ENCODE measurements at places on chromosomes 7 and 10.

GRCh38 chr10:116848944-116849247 is 403 bp upstream of the ENO4 start:
- DNase-seq, result no peak

DNA sequence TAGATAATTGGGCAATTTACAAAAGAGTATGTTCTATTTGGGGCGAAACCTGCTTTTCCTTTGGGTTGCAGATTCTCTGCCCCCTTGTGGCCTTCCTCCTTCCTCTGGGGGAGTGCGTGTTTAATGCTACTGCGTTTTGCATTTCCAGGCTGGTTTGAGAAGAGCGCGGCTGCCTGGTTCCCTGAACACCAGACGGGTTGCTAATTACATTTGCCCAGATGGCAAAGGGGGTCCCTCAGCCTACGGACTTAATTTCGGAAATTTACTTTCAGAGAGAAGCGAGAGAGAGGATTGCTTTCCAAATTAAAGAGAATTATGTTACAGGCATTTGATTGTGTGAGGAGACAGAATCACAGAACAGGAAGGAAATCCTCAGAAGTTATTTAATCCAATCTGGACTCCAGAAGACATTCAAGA is 91.9 kb upstream of the JAZF1 start:
- peak; percentile 8 for DNase-seq

- DNase-seq, result no peak
These were observed 146.6 kb downstream of the WDR11 start for GRCh38 chr10:120997756-120998155.

GRCh38 chr10:46024948-46025347 is 5.5 kb downstream of the NCOA4 start:
- no peak for DNase-seq

- no peak for DNase-seq
These were observed 11.0 kb downstream of the TMEM184A start for GRCh38 chr7:1544896-1545416.

DNA sequence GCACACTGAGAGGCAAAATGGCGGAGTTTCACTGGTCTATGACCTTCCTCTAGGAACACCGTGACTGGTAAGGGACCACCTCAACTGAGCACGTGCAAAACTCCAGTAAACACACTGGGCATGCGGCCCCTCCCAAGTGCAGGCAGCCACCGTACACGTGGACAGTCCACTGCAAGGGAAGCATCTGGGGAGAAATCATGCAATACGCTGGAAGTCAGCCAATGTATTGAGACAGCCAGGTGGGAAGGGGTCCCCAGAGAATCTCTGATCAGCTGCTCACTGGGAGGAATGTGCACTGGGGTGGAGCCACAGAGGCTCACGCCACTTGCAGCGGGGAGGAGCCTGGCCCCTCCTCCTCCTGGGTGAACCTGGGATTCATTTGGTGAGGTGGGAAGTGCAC is 49.3 kb downstream of the CFAP46 start:
- DNase-seq, result no peak

GRCh38 chr10:974785-975074 is 13.5 kb upstream of the GTPBP4 start:
- DNase-seq, result no peak

DNA sequence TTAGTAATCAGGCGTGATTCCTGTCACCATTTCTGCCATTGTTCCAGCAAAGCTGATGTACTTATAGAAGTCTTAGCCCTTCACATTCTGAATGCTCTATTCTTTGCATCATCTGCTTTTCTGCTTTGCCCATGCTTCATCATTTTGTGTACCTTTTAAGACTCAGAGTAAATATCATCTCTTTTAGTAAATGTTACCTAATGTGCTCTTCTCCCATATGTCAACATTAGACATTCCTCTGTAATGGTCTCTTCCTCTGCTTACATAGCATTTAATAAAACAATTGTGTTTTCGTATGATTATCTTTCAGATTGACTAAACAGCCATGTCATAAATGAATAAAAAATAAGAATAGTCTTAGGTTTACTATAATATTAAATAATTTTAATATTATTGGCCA is 719.6 kb upstream of the GRM3 start:
- DNase-seq, result no peak

DNA sequence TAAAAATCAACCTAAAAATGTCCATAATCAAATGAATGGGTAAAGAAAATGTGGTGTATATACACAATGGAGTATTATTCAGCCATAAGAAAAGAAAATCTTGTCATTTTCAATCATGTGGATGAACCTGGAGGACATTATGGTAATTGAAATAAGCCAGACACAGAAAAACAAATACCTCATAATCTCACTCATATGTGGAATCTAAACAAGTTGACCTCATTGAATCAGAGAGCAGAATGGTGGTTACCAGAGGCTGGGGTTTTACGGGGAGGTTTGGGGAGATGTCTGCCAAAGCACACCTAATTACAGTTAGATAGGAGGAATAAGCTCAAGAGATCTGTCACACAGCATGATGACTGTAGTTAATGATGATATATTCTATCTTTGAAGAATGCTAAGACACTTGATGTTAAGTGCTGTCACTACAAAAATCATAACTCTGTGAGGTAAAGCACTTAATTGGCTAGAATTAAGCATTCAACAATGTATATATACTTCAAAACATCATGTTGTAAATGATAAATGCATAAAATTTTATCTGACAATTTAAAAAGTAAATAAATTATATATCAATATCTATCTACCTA is 39.1 kb upstream of the TNPO3 start:
- no peak for DNase-seq

GRCh38 chr7:38674513-38674912 is 43.3 kb upstream of the AMPH start:
- no peak for DNase-seq

GRCh38 chr7:105429746-105430612 is 41.3 kb upstream of the SRPK2 start:
- peak; percentile 19 for DNase-seq

DNA sequence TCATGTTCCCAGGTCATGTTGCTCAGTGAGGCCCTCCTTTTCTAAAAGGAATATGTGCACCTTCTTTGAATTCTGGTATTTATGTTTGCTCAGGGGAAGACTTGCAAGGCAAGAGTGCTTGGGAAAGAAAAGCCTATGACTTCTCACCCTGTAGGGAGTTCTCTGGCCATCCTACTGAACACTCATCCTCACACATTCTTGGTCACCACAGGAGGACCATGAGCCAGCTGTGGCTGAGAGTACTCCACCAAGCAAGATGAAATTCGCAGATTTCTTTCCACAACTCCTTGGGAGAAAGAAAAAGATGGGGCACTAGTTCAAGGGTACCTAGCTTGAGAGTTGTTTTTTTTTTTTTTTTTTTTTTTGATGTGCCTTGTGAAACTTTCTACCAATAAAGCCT is 179.6 kb downstream of the FZD1 start:
- no peak for DNase-seq

GRCh38 chr7:47103498-47104205 is 478.3 kb downstream of the TNS3 start:
- DNase-seq, result no peak

GRCh38 chr10:101558204-101558603 is 29.9 kb downstream of the POLL start:
- DNase-seq, result no peak

- DNase-seq, result no peak
These were observed 71.4 kb downstream of the TCF7L2 start for GRCh38 chr10:113021268-113022040.

Data from stimulated activated CD4-positive, alpha-beta T cell treated with anti-CD3 and anti-CD28 coated beads, Interleukin-12 subunit alpha, Interleukin-12 subunit beta, amount 100 ng/mL, for 4 hours (primary cell).